ENCODE measurements at places on chromosomes 7 and 10.

DNA sequence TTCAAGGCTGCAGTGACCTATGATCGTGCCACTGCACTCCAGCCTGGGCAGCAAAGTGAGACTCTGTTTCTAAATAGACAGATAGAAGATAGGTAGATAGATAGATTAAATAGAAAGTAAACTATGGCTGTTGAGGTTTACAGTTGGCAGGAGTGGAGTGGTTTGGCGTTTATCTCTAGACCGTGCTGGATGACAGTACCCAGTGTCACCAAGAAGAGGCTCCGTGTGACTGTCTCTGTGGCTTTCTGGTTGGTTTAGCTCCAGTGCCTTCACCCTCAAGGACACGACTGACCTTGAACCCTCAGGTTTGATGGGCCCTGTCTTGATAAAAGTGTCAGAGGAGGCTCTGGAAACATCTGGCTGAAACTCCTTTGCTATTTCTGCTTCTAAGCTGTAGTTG, 31.7 kb downstream of the CHST12 start:
- DNase-seq: no peak

GRCh38 chr7:130995252-130996081, 261.5 kb upstream of the KLF14 start:
- DNase-seq: no peak

- DNase-seq: no peak
Measured at GRCh38 chr10:27138277-27138676, 15.9 kb downstream of the YME1L1 start.

- no peak for DNase-seq
Measured at GRCh38 chr7:131000873-131001272, 266.9 kb upstream of the KLF14 start.

DNA sequence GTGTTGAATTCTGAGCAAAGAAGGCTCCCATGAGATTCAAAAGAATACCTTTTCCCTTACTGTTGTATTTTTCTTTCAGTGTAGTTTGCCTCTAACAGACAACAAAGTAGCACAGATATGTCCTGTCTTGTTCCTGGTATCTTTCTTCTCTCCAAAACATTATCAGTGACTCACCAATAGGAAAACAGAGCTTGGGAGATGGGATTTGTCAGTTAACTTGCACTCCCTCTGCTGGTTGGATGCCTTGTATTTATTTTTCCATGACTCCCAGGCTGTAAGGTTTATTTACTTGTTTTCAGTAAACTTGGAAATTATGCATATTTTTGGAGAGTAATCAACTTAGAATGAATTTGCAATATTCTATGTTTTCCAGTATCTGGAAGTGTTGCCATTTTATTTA, 129.7 kb downstream of the SAMD9 start:
- DNase-seq: no peak
